EH (cell line): ENCODE measurements at places on chromosomes 5 and 9.

- no peak for DNase-seq
These were observed 261.9 kb downstream of the GADD45G start for GRCh38 chr9:89866701-89867100.

- peak; percentile 66 for DNase-seq
These were observed 15.6 kb upstream of the GNA14 start for GRCh38 chr9:77663754-77664153.

GRCh38 chr9:92726971-92727715, 37.5 kb downstream of the BICD2 start:
- DNase-seq: no peak

GRCh38 chr9:98280574-98280973, 25.1 kb upstream of the TBC1D2 start:
- DNase-seq: no peak

DNA sequence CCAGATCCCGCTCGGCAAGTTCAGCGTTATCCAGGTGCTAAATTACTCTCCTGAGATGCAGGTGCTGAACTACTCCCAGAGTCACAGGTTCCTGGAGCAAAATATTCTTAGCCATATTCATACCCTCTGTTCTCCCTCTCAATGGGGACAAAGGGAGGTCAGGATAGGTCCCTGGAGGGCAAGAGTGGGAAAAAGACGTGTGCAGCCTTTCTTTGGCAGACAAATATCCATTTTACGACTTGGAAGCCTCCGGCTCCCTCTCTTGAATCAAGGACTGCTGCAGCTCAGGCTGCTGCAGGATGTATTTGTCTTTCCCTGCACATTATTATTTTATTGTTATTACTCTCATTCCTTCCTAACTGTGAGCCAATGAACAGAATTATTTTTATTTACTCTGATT, 590.2 kb downstream of the NR2F1-AS1 start:
- no peak for DNase-seq

GRCh38 chr5:82106207-82106606, 134.4 kb downstream of the ATG10 start:
- no peak for DNase-seq

- no peak for DNase-seq
These were observed 71.1 kb upstream of the CD180 start for GRCh38 chr5:67267512-67268216.

DNA sequence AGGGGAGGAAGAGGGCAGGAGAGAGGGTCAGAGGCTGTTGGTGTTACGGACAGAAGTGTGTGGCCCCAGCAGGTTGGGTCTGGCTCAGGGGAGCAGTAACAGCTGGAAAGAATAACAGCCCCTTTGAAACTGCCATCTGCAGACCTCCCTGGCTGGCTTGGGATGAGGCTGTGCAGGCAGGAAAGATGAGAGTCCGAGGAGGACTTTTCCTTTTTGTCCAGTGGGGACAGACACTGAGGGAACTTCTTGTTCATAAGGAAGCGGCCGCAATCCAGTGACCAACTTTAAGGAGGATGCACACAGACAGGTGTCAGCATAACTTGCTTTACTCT, 14.8 kb upstream of the PLEKHG4B start:
- DNase-seq: no peak
